LNCaP clone FGC (cell line): ENCODE measurements at places on chromosomes 1 and 21.
A peak's percentile ranks its signal among the peaks of the same experiment; 100 is the strongest.

GRCh38 chr1:94115900-94116436 lies 5.0 kb downstream of the ABCA4 start:
- no peak for DNase-seq

GRCh38 chr1:205074084-205074483 lies 10.2 kb downstream of the TMEM81 start:
- DNase-seq = no peak

GRCh38 chr1:215079456-215079855 lies 3.1 kb upstream of the KCNK2 start:
- DNase-seq = no peak

DNA sequence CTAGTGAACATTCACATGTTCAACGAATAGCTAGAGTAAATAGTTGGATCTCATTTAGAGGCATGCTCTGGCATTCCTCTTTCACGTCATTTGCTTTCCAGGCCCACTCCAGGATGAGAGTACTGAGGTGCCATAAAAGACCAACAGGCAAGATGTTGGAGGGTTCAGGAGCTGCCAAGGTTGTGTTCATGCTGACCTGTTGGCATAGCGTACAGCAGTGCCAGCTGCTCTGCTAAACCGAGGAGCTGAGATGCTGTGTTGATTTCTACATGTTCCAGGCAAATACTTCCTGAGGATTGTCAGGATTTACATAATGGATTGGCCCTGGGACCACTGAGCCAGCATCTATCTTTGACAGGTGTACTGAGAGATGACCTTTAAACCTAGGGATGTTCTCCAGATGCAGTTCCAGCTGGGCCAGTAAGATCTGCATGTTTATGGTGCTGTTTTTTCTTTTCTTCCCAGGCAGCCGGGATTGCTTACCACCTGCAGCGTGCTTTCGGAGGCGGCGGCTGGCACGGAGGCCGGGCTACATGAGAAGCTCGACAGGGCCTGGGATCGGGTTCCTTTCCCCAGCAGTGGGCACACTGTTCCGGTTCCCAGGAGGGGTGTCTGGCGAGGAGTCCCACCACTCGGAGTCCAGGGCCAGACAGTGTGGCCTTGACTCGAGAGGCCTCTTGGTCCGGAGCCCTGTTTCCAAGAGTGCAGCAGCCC lies 66.9 kb downstream of the DISC1 start:
- DNase-seq = no peak

- DNase-seq = no peak
Measured at GRCh38 chr21:30717105-30717504, 1.5 kb downstream of the KRTAP21-3 start.

DNA sequence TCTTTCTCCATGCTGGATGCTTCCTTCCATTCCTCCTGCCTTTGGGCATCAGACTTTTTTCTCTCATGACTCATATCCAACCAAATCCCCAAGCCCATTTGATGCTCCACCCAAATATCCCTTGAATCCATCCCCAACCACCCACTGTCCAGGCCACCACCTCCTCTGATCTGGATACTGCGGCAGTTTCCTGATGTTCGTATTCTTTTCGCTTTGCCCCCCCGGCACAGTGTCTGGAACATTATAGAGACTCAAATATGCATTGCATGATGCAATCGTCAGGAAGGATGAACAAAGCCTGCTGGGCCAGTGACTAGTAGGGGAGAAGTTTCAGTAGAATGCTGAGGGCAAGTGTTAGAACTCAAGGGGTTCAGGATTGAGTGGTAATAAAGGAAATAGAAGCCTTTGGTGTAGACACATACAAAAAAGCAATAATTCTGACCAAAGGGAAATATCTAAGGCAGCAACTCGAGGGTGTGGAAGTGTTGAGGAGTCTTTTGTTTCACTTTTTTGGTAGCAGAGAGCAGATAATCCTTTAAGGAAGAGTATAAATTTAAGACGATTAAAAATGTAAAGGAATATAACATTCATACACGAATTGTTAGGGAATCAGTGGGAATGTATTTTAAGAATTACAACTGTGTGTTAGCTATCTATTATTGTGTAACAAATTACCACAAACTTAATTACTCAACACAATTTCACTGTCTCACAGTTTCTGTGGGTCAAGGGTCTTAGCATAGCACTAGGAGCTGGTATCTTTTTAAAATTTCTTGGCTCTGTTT lies 7.5 kb downstream of the S100A11 start:
- DNase-seq = no peak

DNA sequence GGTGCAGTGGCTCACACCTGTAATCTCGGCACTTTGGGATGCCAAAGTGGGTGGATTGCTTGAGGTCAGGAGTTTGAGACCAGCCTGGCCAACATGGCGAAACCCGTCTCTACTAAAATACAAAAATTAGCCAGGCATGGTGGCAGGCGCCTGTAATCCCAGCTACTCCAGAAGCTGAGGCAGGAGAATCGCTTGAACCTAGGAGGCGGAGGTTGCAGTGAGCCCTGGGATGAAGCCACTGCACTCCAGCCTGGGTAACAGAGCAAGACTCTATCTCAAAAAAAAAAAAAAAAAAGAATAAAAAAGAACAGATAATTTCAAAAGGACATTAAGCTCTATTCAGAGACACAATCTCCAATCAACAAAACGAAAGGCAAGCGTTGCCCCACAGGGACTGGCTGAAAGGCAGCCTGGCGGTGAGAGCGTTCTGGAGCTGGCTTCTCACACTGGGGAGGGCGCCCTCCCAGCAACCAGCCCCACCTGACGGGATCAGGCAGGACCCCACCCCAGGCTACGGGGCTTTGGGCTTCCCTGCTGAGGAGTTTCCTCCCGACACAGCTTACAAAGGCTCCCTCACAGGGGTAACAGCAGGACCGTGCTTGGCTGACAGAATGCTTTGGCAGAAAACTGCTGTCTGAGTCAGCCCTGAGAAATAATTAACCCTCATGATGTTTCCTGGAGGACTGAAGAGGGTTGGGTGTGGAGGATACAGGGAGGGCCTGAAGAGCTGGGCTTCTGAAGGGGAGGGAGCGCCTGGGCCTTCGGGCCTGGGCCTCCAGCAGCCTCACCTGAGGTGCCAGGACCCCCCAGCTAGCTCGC lies 31.1 kb upstream of the SRP9 start:
- DNase-seq = no peak

GRCh38 chr1:208089761-208090370 lies 154.3 kb downstream of the PLXNA2 start:
- no peak for DNase-seq

DNA sequence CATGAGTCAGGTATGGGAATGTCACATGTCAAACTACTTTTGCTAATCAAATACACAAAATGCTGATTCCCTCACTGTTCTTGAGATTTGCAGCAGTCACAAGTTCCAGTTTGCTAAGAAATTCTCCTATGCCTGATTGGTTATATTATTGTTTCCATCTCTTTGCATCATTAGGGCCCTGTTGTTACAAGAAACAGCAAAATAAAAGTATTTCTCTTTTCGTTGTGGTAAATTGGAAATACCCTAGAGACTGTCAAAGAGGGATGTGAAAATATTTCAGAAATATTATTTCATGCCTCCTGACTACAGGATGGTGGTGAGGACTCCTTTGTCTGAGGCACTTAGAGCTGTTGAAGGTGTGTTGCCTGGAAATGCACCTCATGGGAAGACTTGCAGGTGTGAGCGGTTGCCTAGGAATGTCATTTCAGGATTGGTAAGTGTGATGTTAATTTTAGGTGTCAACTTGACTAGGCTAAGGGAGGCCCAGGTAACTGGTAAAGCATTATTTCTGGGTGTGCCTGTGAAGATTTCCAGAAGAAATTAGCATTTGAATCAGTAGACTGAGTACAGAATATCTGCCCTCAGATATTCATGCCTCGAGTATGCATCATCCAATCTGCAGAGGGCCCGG lies 117.4 kb downstream of the ROR1 start:
- DNase-seq = no peak

- no peak for DNase-seq
Measured at GRCh38 chr1:22710701-22711049, at the start of gene EPHB2. Gene EPHB2 (plus strand): TSS chr1:22710839. CDS start chr1:22710983, 144 bp downstream.

DNA sequence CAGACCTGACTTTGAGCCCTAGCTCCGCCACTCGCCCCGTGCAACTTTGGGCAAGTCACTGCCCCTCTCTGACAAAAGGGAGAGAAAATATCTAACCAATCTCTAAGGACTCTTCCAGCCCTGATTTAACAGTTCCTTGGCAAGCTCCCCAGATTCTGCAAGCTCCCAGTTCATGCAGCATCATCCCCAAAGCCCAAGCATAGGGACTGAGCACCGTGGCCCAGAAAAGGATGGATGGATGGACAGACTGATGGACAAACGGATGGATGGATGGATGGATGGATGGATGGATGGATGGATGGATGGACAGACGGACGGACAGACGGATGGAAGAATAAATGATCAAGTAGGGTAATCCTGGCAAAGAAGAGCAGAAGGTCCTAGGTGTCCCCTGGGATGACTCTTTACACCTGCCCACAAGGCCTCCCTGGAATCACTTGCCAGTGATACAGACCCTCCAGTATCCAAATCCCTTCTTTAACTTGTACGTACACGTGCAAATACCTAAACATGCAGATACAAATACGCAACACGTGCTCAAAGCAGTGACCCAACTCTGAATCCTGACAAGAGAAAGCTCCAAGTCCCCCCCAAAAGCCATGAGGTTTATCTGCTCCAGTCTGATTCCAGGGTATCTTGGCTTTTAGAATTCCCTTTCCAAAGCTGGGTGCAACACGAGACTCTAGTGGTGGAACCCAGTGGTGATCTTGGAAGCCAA lies 16.0 kb downstream of the IFFO2 start:
- DNase-seq = no peak

- DNase-seq = no peak
Measured at GRCh38 chr1:96281491-96281890, 440.1 kb upstream of the PTBP2 start.

GRCh38 chr1:21022279-21023040 lies 154.2 kb downstream of the EIF4G3 start:
- peak; percentile 87 for DNase-seq

- no peak for DNase-seq
Measured at GRCh38 chr1:156498432-156499193, 2.0 kb downstream of the MEF2D start.

- no peak for DNase-seq
Measured at GRCh38 chr1:48224791-48225190, 2.3 kb downstream of the SLC5A9 start.
